EL (cell line): ENCODE measurements at places on chromosomes 1 and 21.

DNA sequence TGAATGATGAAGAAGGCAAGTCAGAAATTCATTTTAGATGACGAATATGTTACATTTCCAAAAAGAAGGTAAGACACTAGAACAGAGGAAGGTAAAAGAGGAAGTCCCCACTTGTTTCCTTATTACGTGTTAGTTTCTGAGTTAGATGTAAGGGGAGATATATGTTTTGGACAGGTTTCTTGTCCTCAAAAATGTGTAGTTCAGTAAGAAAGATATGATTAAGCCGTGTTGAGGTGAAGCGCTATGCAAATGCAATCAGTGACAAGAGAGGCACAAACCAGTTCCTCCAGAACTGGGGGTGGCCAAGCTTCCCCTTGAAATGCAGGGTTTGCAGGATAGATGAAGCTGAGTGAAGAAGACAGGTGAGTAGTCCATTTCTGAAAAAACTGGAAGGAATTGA, 293.3 kb upstream of the RUNX1 start:
- DNase-seq: no peak

- DNase-seq: no peak
Observed at GRCh38 chr1:116350097-116350645, 22.9 kb upstream of the ATP1A1 start.

DNA sequence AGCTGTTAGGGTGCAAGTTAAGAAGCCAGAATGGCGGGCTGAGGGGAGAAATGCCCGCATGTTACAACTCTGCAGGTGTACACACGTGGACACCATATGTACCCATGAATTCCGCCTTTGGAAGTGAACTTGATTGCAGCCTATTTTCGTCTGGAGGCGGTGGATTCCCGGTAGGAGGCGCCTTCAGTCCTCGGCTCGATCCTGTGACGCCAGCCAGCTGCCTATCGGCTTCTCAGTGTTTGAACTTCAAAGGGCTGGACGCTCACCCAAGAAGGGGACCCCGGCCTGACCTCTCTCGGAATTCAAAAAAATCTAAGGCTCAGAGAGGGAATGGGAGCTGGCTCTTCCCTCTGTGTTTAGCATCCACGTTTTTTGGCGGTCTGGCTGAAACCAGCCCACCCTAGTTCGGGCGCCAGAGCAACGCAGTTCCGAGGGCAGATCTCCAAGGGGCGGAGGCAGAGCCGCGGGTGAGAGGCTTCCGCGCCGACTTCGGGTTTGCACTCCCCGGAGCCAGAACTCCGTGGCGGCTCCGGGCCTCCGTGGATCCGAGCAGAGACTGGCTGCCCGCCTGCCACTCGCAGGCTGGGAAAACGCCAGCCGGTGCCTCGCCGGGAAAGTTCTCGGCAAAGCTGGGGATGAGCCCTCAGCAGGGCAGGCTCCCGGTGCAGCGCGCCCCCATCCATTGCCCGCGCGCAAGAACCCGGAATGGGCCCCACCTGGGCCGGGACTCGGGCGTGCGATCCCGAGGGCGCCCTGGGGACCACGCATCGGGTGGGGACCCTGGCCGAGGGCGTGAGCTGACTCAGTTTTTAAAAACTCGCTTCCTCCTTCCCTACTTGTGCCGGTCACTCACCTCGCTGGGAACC, 996 bp upstream of the TMEM51 start:
- peak; percentile 87 for DNase-seq

- peak; percentile 58 for DNase-seq
Observed at GRCh38 chr1:72623299-72623708, 341.0 kb upstream of the NEGR1 start.

GRCh38 chr1:62362926-62363325, 43.7 kb upstream of the KANK4 start:
- no peak for DNase-seq

- DNase-seq: no peak
Observed at GRCh38 chr1:243230914-243231313, 24.2 kb downstream of the CEP170 start.

DNA sequence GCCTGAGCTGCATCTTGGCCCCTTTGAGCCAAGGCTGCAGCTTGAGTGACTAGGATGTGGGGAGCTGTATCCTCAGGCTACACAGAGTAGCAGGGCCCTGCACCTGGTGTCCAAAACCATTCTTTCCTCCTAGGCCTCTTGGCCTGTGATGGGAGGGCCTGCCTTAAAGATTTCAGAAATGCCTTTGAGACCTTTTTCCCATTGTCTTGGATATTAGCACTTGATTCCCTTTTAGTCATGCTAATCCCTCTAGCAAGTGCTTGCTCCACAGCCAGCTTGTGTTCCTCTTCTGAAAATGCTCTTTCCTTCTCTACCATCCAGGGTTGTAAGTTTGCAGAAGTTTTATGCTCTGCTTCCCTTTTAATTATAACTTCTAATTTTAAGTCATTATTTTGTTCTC, 21.7 kb upstream of the KIRREL1 start:
- no peak for DNase-seq
